Stimulated activated CD4-positive, alpha-beta T cell treated with anti-CD3 and anti-CD28 coated beads, TNF-alpha, amount 100 ng/mL, for 1 hour (primary cell): ENCODE measurements at places on chromosomes 2 and 18.

DNA sequence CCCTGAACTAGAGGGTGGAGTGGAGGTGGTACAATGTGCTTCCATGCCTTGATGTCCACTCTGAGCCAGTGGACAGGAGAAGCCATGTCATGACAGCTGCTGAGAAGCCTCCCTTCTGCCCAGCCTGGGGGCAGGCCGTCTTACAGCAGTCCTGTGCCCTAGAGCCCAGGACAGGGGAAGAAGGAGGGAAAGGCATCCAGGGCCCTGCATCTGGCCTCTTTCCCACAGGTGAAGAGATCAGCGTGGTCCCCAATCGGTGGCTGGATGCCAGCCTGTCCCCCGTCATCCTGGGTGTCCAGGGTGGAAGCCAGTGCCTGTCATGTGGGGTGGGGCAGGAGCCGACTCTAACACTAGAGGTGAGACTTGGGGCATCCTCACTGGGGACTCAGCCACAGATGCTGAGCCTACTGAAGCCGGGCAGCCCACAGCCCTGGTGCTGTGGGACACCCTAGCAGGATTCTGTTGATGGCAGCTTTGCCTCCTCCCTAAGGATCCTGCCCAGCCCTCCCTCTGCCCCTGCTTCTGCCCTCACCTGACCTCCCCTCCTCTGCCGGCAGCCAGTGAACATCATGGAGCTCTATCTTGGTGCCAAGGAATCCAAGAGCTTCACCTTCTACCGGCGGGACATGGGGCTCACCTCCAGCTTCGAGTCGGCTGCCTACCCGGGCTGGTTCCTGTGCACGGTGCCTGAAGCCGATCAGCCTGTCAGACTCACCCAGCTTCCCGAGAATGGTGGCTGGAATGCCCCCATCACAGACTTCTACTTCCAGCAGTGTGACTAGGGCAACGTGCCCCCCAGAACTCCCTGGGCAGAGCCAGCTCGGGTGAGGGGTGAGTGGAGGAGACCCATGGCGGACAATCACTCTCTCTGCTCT, 3.1 kb downstream of the IL36RN start:
- DNase-seq: no peak

DNA sequence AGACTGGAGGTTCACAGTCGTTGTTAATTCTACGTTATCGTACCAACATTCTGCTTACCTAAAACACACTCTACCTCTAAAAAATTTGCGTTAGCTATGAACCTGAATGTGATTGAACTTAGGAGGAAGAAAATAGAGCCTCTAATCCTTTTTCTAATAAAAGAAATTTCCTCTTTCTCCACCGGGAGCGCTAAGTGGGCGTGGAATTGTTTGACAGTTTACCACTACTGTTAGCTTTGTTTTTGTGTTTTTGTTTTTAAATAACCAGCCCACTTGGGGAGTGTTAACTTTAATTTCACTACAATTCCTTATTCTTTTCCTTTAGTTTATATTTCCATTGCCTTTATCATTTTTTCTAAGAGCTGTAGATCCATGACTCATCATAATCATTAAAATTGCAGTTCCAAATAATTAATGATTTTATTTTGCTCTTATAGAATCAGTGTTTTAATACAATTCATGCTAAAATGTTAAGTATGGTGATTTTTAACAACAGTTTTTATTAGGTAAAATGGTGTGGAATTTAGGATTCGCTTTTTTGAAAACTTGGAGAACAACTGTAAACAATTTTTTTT, 55.0 kb upstream of the ITM2C start:
- no peak for DNase-seq

GRCh38 chr2:217835931-217836891, 166.6 kb downstream of the TNS1 start:
- no peak for DNase-seq

DNA sequence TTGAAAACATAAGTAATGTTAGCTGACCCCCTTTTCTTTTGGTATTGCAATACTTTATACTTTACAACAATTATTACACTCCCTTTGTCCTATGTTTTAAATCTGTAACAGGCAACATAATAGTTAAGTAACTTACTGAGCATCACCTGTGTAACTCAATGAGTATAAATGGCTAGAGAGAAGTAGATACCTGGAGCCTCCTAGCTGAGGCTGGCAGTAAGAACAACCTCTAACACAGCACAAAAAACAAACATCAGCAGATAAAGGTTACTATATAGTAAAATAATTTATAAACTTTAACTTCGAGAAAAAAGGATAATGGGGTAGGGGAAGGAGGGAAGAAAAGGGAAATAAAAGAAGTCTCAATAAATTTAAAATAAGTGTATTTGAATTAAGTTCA, 73.1 kb upstream of the ST8SIA5 start:
- DNase-seq: no peak

DNA sequence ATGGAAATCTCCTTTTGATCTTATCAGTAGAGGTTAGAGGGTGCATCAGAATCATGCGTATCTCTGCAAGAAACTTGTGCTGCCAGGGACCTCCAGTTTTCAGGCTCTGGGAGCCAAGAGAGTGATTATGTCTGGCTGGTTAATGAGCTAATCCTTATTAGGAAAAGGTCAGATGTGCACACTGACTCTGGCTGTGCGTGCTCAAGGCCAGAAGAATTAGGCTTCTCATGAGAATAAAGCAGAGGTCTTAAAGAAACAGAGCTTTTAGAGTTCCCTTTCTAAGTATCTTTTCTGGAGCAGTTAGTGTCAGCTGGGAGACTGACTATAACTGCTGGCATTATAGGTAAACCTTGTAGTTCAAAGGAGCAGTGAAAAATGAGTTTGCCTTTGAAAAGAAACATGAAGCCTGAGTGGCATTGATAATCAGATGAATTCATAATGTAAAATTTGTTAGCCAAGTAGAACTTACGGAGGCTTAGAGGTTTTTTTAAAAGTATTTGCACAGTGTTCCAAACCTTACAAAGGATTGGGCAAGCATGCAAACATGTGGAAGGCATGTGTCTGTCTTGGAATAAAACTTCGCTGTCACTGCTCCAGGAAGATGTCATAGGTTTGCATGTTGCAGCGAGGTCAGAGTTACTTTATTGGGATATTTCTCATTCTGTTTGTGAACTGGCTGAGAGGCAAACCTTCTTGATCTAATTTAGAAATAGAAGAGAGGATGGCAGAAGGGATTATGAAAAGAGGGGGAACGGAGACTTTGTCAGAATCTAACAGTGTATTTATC, 151.7 kb downstream of the ARHGAP28 start:
- DNase-seq: no peak

- no peak for DNase-seq
Observed at GRCh38 chr2:61356958-61357350, 113.9 kb downstream of the USP34 start.

GRCh38 chr2:98691303-98691702, 39.6 kb downstream of the MGAT4A start:
- no peak for DNase-seq

DNA sequence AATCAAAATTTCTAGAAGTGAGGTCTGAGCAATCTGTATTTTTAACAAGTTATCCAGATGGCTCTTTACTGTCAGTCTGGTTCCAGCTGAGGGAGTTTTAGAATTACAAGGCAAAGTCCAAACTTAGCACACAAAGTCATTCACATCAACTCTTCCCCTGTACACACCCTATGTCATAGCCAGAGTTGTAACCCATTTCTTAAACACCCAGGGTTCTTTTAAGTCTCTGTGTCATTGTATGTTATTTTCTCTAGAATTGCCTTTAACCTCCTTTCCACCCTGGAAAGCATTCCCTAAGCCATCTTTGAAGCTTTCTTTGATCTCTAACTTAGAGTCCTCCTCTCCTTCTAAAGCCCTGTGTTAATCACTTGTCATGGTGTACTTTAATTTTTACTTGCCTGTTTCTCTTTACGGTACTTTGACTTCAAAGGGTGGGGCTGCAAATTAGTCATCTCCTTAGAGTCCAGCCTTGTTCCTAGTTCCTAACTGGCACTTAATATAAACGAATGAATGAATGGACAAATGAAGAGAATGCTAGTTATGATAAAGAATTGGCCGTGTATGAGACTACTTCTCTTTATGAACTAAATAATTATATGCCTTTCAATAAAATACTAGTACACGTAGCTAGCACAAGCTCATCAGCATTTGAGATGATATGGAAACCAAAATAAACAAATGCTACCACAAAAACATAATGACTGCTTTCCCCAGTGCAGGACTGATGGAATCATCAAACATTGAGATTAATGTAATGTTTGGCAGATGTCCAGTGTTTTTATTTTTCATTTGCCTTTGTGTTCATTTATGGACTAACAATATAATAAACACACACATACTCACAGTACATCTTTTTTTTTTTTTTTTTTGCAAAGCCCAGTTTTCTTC, 11.9 kb upstream of the ACTR3 start:
- no peak for DNase-seq

DNA sequence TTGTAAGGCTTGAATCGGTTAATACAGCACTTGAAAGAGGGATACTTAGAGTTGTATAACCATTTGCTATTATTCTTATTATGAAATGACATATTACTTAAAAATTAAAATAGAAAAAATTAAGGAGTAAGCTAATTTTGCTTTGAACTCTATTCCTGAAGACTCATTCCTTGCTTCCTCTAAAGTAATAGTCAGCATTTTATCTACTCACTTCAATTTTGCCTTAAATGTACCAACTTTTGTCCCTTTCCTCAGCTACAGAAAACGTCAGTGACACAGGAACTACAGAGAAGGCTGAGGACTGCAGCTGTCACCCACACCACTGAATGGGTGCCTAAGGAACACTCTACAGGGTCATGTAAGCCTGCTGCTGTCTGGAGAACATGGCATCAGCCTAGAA, 80.7 kb upstream of the OSR1 start:
- no peak for DNase-seq

GRCh38 chr2:112788653-112789052, 4.4 kb upstream of the IL1A start:
- no peak for DNase-seq

- DNase-seq: no peak
Observed at GRCh38 chr18:36199691-36200295, 12.5 kb downstream of the MOCOS start.
